Motor neuron (in vitro differentiated cells): ENCODE measurements at places on chromosomes 3 and 15.

- no peak for ATAC-seq
Observed at GRCh38 chr15:75713338-75713895, 769 bp upstream of the CSPG4 start.

- ATAC-seq, result no peak
Observed at GRCh38 chr3:102521246-102521645, 86.4 kb downstream of the ZPLD1 start.

- ATAC-seq, result no peak
Observed at GRCh38 chr3:13598926-13599886, 50.3 kb downstream of the FBLN2 start.

DNA sequence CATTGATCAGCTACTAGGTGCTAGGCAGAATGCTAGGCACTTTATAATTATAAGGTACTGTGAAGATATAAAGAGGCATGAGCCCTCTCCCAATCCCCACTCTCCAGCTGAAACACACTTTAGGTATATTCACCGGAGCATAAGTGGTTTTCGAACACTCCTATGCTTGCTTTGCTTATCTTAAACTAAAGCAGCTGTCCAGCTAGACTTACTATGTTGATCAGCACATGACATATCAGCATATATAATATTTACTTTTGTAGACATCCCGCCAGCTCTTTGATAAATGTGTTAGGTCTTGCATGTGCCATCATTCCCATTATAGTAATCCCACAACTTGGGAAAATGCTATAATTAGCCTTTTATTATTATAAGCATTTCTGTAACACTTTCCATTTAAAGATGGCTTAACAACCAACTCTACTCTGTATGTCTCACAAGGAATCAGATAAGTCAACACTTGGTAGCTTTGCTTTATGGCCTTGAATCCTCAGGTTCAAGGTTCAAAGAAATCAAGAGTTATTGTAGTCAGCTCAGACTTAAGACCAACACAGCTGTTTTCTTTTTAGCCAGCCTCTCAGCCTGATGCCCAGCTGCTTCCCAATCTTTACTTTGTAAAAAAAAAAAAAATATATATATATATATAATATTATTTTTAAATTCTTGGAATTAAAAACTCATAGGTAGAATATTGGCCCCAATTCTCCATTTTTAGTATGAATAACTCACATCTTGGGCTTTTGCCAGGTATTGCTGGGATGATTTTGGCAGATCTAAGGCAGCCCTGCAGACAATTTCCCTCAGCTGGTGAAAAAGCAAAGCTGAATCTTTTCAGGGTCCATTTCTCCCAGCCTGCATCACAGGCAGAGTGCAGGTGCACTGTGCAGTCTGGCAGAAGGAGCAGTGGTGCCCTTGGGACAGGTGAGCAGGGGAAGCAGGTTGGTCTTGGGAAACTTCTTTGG lies 104.2 kb downstream of the THRB start:
- ATAC-seq, result no peak
